ENCODE measurements at places on chromosomes 12 and 14.

- DNase-seq, result no peak
These were observed 50.4 kb upstream of the OVCH1 start for GRCh38 chr12:29547864-29548263.

DNA sequence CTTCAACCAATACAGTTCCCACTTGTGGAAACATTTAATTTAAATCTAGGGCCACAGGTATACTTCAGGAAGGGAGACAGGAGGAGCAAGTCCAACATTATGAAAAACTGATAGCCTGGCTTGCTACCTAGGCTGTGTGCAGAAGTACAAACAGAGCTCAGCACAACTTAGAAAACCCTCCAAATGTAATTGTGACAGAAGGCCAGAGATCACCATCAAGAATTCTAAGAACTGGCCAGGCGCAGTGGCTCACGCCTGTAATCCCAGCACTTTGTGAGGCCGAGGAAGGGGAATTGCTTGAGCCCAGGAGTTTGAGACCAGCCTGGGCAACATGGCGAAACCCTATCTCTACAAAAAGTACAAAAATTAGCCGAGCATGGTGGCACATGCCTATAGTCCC lies 14.1 kb downstream of the ATP2B1 start:
- no peak for DNase-seq

GRCh38 chr14:71776471-71777360 lies 155.5 kb upstream of the RGS6 start:
- no peak for DNase-seq

DNA sequence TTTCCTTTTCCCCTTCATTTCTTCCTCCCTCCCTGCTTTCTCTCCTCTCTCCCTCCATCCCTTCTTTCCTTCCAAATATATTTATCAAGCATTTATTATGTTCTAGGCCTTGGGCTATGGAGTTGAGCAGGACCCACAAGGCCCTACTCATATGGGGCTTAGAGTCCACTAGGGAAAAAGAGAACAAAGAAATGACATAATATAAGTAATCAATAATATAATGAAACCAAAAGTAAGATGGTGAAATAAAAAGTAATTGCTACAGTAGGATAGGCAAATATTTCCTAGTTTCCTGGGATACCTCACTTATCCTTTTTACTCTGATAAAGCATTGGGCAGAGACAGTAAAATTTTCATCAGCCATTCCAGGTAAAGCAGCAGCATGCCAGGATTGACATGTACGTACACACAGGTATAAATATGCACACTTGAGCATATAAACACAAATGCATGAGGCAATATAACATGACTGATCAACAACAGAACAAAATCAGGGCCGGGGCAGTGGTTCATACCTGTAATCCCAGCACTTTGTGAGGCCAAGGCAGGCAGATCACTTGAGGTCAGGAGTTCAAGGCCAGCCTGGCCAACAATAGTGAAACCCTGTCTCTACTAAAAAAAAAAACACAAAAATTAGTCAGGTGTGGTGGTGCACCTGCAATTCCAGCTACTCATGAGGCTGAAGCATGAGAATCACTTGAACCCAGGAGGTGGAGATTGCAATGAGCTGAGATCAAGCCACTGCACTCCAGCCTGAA lies 35.5 kb upstream of the CSRP2 start:
- DNase-seq, result no peak
